ENCODE measurements at places on chromosomes 5 and 9.

DNA sequence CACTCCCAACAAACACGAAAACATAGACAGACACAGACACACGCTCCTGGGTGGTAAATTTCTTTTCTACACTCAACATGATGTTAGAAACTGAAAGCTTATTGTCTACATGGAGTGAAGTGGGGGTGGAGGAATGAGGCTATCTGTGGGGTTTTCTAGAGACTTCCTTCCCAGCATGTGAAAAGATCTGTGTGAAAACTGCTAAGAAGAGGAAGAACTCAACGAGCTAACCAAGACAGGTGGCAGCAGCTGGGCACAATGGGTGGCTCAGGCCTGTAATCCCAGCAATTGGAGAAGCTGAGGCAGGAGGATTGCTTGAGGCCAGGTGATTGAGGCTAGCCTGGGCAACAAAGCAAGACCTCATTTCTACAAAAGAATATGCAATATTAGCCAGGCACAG is 7.6 kb downstream of the FYB1 start:
- DNase-seq = no peak

DNA sequence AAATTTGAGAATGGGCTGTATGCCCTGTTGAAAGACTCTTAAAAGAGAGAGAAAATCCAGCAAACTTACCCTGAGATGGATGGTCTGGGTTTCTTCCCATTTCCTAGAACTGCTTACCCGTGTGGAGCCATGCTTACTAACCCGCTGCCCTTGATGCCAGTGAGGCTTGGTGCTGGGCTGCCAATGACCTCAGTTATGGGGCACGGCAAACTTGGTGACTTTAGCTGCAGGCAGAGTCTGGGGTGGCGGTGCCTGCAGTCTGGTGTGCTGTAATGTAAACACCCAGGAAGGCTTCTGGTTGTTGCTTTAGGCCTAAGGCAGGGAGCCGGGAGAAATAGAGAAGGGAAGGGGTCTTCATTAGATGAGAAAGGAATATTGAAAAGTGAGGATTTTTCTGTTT is 7.3 kb upstream of the TENT4A start:
- no peak for DNase-seq

- no peak for DNase-seq
Observed at GRCh38 chr9:74951107-74951720, 1.5 kb downstream of the C9orf40 start.

GRCh38 chr5:160800375-160801275 is 51.4 kb downstream of the ATP10B start:
- DNase-seq = no peak

DNA sequence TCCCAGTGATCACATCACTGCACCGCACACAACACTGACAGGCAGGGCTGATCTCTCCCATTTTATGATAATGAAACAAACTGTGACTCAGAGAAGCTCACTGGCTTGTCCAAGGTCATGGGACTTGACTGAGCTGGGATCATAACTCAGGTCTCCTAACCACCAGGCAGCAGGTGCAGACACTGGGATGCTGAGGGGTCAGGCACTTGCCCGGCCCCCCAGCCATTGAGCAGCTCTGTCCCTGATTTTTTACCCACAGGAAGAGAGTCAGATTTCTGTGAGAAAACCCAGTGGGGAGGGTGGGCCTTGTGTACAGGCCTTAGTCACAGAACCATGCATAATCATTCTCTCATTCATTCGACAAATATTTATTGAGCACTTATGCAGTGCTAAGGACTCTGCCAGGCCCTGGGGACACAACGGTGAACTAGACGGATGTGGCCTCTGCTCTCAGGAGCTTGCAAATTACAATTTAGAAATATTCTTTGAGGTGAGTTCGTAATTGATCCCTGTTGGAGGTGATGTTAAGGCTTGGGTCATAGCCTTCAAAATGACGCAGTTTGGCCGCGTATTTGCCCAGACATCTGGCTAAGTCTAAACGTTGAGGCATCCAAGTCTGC is 54.5 kb upstream of the TGFBR1 start:
- no peak for DNase-seq

DNA sequence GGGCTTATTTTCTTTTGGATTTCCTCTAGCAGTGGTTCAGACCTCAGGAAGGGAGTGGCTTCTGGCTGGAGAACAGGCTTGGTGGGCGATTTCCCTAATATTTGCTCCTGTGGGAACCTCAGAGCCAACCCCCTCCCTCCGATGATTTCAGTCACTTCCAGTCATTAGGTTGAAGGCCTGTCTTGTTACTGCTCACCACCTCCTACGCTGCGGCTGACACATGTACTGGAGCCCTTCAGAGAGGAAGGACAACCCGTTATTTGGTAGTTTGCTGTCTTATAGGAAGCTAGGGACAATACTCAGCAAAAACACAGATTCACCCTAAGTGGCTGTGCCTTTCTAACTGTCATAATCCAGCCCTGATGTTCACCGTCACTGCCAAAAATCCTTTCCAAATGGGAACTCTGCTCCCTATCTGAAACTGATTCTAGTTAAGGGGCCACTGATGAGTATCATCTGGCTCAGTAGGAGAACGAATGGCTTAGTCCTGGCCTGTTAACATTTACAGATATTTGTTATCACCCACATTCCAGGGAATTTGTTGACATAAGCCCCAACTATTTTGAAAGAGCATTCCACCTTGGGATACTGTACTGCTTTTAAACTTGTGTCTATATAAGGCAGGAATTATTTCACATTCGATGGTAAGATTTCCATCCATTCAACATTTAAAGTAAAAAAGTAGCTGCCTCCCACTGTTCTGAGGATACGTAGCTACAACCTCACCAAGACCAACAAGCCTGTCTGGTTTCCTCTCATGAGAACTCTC is 29.3 kb upstream of the ANKH start:
- no peak for DNase-seq

DNA sequence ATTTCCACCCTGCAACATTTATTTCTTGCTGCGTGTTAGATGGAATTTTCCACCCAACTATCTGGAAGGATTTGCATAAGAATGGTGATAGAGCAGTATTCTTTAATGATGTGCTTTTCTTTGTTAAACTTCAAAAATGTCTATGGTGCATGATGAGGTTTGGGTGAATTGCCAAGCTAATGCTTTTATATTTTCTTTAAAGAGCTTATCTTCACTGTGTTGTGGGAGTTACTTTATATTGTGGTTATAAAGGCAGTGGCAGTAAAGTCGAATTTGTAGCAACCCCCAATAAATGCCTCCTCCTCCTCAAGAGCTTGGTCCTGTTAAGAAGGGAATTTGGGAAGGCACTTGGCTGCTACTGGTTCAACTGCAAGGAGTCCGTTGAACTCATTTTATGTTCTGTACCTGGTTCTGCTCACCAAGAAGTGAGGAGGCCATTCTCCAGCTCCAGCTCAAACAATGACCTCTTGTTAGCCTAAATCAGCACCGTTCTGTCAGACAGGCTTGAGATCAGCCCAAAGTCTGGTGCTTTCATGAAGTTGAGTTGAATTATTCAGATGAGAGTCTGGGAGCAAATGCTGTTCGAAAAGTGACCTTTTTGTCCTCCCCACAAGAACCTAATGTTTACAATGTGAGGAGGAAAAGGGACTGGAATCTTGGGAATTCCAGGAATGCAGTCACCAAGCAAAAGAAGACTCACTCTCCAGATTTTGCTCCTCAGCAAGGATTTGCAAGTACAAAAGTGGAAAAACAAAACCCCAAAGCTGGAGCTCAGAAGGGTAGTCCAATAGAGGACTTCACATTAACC is 217.0 kb downstream of the TMEM38B start:
- DNase-seq = no peak

DNA sequence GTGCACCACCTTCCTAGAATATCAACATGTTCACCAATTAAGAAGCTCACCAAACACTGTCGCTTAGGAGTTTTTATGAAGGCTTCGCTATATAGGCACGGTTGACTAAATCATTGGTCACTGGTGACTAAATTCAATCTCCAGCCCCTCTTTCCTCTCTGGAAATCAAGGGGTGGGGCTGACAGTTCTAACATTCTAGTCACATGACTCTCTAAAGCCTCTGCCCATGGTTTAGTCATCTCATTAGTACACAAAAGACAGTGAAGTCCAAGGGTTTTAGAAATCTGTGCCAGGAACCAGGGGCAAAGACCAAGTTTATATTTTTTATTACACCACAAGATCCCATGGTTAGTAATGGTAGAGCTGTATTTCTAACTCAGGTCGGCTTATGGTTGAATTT is 243.2 kb downstream of the ELAVL2 start:
- no peak for DNase-seq

DNA sequence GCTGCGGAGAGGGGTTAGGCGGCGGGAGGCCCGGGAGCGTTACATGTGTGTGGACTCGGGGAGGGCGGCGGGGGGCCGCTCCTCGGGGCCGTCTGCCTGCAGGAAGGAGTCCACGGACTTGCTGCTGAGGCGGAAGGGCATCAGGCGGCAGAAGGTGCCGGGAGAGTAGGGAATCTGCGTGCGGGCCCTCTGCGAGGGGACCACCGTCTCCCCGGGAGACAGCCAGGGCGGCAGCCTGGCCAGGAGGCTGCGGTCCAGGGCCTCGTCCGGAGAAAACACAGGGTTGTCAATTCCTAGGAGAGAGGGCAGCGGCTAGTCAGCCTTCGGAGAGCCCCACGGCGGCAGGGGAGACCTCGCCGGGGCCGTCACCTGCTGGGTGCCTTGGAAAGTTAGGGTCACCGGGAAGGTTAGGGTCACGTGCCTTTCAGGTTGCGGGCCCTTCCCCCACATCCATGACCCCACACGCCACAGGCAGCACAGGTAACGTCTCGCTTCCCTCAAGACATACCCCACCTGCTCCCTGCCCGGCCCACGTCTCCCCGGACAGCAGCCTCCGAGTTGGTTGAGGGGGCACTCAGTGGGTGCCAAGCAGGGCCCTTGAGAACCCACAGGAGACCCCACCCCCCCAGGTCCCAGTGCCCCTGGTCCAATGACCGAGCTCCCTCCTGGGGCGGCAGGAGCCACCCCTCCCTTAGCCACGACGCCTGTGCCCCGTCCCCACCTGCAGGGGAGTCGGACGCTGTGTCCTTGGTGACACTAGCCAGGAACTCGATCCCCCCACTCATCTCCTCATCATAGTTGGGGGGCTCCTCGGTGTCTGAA is 32.1 kb downstream of the EXOC3 start:
- DNase-seq = no peak

DNA sequence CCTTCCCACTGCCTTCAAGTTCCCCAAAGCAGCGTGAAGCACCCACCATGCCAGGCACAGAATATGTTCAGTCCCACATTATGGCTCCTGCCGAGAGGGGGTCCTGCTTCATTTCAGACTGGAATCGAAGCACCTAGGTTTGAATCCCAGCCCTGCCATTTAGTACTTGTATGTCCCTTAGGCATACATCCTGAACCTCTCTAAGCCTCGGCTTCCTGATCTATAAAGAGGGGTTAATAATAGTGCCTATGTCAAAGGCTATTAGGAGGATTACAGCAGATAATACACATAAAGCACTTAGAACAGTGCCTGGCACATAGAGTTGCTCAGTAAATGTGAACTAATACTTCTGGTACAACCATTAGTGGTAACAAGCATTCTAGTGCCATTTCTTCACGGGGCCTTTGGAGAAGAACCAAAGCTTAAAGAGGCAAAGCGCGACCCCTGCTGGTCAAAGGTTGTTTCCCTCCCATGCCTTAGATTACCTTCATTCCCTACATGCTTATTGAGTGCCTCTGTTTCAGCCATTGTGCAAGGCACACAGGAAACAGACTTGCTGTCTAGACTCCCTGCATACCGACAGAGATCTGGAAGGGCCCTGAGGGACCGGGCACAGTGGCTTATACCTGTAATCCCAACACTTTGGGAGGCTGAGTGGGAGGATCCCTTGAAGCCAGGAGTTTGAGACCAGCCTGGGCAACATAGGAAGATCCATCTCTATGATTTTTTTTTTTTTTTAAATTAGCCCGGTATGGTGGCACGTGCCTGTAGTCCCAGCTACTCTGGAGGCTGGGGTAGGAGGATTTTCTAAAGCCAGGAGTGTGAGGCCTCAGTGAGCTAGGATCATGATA is 98.3 kb downstream of the PPARGC1B start:
- peak; percentile 91 for DNase-seq

DNA sequence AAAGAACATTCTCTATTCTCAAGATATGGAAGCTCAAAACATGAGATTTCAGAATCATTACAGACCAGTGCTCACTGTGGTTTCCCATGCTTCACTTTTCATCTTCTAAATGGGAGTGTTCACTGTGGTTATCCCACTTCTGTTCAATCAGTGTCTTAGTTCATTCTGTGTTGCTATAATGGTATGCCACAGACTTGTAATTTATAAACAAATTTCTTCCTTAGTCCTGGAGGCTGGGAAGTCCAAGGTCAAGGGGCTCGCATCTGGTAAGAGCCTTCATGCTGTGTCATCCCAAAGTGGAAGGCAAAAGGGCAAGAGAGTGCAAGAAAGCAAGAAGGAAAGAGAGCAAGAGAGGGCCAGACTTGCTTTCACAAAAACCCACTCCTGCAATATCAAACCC is 146.3 kb downstream of the TTC39B start:
- no peak for DNase-seq

GRCh38 chr5:62942384-62942783 is 363.8 kb downstream of the LRRC70 start:
- DNase-seq = no peak

- no peak for DNase-seq
Observed at GRCh38 chr5:55241746-55242145, 8.3 kb upstream of the CCNO start.

DNA sequence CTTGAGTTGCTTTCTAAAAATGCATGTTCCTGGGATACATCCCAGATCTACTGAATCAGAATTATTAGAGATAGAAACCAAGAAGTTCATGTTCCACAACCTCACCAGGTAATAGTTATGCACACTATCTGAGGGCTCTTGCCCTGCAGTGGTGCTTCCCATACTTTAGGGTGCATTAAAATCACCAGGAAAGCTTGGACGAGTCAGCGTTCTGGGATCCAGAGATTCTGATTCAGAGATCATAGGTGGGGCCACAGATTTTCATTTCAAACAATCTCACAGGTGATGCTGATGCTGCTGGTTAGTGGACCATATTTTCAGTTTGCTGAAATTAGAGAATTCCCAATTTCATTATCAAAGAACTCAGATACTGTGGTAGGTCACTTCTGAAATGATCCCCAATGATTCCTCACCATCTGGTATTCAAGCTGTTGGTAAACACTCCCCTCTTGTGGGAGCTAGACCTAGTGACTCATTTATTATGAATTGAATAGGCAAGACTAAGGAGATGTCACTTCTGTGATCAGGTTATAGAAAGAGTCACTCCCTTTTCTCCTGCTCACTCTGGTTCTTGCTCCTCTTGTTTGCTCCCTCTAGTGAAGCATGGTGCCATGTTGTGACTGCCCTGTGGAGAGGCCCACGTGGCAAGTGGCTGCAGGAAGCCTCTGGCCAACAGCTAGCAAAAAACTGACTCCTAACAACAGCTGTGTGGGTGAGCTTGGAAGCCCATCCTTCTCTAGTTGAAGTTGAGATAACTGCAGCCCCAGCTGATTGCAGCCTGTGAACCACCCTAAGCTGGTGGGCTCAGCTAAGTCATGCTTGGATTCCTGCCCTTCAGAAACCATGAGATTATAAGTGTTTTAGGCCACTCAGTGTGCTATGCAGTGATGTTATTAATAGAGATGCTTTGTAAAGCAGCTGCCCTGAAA is 59.8 kb downstream of the SH3TC2 start:
- DNase-seq = no peak

- DNase-seq = no peak
Observed at GRCh38 chr5:91494447-91494996, 111.4 kb upstream of the ARRDC3 start.

All from hematopoietic multipotent progenitor cell treated with erythropoietin and hydrocortisone succinate and interleukin-3 and kit ligand, for 8 days (in vitro differentiated cells).